ENCODE measurements at places on chromosomes 1 and 21.

DNA sequence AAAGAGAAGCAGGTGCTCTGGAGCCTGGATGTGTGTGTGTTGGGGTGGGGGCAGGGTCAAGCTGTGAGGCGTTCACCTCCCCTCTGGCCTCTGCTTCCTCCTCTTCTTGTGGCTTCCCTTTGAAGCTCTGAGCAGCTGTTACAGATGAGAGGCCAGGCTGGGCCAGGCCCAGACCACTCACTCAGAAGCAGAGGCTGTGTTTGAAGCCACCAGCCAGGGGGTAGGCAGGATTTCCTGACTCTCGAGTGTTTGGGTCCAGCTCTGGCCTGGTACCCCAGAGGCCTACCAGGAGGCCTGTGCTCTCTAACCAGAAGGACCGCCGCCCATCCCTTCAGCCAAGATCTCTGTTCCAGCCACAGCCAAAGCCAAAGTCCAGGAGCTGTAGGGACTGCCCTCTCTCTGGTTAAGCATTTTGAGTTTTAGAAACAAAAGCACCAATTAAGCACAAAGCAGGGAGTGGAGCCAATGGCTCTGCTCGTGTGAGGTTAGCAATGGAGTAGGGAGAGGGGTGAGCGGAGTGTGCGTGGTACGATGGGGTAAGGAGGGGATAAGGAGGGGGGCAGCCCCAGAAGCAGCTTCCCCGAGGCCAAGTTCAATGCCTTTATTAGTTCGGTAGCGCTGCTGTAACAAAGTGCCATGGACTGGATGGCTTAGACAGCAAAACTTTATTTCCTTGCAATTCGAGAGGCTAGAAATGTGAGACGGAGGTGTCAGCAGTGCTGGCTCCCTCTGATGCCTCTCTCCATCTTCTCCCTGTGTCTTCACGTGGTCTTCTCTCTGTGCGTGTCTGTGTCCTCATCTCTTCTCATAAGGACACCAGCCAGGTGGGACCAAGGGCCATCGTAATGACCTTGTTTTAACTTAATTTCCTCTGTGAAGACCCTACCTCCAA lies 20.5 kb downstream of the RCSD1 start:
- DNase-seq: no peak

DNA sequence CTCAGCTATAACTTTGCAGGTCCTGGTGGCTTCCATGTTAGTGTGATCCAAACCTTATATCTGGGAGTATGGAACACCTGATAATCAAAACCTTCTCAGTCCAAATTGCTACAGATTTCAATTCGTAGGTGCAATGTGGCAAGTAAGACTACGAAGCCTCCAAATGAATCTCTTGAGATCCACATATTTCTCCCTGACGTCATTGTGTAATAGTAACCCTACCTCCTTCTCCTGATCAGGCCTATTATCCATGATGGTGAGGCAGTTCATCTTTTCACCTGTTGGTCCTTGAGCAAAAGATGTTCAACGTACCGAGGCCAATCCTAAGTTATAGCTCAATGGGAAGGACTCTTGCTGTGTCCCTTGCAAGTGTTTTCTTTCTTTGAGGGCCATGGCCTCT lies 115.9 kb upstream of the CHRM3 start:
- no peak for DNase-seq

DNA sequence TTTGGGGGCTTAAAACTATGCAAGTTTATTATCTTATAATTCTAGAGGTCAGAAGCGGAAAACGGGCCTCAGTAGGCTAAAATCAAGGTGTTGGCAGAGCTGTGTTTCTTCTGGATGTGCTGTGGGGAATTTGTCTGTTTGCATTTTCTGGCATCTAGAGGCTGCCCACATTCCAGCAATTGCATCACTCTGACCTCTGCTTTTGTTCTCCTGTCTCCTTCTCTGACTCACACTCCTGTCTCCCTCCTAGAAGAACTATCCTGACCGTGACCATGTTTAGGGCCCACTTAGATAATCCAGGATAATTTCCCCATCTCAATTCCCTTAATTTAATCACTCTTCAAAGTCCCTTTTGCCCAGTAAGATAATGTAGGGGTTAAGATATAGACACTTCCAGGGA lies 127.4 kb upstream of the DEPDC1 start:
- no peak for DNase-seq

- DNase-seq: no peak
These were observed 30.5 kb upstream of the CLCA4 start for GRCh38 chr1:86516335-86516734.

GRCh38 chr1:164605254-164606091 lies 46.5 kb downstream of the PBX1 start:
- DNase-seq: no peak

GRCh38 chr1:183739741-183740271 lies 65.1 kb upstream of the RGL1 start:
- no peak for DNase-seq

DNA sequence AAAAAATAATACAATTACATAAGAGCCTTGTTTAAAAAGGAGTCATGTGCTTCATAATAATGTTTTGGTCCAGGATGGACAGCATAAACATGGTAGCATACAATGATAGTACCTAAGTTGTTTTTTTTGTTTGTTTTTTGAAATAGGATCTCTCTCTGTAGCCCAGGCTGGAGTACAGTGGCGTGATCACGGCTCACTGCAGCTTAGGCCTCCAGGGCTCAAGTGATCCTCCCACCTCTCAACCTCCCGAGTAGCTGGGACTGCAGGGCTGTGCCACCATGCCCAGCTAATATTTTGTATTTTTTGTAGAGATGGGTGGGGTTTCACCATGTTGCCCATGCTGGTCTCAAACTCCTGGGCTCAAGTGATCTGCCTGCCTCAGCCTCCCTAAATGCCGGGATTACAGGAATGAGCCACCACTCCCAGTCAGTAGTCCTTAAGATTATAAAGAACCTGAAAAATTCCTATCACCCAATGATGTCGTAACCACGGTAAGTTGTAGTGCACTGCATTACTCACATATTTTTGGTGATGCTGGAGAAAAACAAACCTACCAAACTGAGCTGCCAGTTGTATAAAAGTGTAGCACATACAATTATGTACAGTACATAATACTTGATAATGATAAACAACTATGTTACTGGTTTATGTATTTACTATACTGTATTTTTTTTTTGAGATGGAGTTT lies 22.4 kb upstream of the RCOR3 start:
- DNase-seq: no peak

GRCh38 chr1:82064691-82065090 lies 264.0 kb downstream of the ADGRL2 start:
- no peak for DNase-seq

- DNase-seq: no peak
These were observed 73.1 kb upstream of the ACTRT2 start for GRCh38 chr1:2948001-2948750.

GRCh38 chr1:230820568-230820967 lies 47.8 kb downstream of the C1orf198 start:
- no peak for DNase-seq

DNA sequence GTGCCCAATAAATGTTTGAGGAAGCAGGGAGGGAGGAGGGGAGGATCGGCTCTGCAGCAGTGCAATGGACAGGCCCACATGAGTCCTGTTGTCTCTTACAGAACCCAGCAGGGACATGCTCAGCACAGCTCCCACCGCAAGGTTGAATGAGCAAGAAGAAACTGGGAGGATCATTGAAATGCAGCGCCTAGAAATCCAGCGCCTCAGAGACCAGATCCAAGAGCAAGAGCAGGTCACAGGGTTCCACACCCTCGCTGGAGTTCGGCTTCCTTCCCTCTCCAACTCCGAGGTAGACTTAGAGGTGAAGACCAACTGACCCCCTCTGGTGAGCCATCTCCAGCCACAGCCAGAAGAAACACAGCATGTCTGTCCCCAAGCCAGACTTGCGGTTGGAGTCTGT lies 15.9 kb upstream of the TMEM125 start:
- DNase-seq: no peak
